ENCODE measurements at places on chromosomes 3 and 15.
A peak's percentile ranks its signal among the peaks of the same experiment; 100 is the strongest.

DNA sequence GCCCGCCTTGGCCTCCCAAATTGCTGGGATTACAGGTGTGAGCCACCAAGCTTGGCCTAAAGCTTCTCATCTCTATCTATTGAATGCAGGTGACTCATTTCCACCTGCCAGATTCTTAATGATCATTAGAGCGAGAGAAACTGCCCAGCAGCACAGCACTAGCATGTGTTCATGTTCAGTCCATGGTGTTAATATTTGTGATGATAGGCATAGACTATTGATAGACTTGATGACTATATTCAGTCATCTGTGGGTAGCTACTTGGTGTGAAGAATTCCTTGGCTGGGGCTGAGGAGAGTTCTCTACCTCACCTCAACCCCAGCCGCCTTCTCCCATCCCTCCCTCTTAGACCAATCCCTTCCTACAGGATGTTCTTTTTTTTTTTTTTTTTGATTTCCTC is 60.0 kb downstream of the ST6GAL1 start:
- no peak for DNase-seq

- DNase-seq: no peak
Observed at GRCh38 chr15:39344662-39345141, 236.2 kb upstream of the THBS1 start.

- DNase-seq: no peak
Observed at GRCh38 chr3:155102329-155102728, 22.2 kb downstream of the MME start.

DNA sequence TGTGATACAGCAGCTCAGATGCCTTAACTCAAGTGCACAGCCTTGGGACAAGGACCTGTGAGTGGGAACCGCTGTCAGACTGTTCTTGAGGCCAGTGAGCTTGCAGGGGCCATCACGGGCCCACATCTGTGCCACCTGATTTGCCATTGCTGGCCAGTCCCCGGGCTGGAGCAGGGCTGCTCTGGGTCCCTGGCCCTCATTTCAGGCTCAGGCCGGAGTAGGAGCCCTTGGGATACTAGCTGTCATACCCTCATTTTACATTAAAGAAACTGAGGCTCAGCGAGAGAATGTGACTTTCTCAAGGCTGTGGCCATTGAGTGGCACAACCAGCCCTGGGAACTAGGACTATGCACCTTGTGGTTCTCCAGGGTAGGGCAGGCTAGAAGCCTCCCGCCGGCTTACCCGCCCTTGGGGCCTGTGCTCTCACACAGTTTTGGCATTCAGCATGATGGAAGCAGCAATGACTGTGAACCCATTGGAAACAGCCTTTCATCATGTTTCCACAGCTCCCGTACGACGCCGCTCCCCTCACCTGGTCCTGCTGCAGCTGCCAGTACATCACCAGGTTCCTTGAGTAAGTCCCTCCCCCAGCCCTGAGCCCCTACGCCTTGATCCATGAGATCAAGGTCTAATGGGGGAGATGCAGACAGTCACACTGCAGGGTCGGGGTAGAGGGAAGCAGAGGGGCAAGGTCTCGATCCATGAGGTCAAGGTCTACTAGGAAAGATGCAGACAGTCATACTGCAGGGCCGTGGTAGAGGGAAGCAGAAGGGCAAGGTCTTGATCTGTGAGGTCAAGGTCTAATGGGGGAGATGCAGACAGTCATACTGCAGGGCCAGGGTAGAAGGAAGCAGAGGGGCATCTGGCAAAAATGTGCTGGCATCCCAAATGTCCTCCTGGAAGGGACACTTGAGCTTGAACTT is 42.2 kb downstream of the GOLGA6L10 start:
- no peak for DNase-seq

DNA sequence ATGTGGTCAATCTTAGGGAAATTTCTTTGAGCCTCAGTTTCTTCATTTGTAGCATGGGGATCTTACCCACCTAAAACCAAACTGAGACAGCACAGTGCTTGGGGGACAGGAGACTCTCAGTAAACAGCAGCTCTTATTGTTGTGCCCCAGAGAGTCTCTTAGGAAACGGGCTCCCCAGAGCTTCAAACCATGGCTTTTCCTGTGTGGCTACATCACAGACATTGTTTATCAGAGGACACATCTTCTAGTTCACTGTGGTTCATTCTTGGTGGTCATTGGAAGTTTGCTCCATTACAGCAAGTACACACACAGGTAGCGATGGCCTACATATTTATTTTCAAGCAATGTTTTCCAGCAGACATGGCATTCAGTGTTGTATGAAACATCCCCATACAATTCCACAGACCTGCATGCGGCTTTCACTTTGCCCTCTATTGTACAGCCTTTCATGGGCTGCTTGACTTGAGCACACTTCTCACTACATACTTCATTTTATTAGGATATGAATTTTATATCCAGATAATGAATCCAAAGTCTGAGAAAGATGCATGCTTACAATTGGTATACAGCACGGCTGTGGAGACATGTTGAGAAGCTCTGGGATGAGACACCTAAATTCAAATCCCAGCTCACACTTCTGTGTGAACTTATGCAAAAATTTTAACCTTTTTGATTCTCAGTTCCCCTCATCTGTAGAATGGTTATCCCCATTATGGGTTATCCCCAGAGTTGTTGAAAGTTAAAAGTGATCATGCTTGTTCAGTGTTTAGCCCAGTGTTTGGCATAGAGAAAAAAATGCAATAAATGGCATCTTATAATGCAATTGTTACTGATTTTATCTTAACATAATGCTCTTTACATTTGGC is 84.8 kb upstream of the ICE2 start:
- no peak for DNase-seq

- DNase-seq: no peak
Observed at GRCh38 chr15:101320501-101321052, 25.5 kb upstream of the SNRPA1 start.

DNA sequence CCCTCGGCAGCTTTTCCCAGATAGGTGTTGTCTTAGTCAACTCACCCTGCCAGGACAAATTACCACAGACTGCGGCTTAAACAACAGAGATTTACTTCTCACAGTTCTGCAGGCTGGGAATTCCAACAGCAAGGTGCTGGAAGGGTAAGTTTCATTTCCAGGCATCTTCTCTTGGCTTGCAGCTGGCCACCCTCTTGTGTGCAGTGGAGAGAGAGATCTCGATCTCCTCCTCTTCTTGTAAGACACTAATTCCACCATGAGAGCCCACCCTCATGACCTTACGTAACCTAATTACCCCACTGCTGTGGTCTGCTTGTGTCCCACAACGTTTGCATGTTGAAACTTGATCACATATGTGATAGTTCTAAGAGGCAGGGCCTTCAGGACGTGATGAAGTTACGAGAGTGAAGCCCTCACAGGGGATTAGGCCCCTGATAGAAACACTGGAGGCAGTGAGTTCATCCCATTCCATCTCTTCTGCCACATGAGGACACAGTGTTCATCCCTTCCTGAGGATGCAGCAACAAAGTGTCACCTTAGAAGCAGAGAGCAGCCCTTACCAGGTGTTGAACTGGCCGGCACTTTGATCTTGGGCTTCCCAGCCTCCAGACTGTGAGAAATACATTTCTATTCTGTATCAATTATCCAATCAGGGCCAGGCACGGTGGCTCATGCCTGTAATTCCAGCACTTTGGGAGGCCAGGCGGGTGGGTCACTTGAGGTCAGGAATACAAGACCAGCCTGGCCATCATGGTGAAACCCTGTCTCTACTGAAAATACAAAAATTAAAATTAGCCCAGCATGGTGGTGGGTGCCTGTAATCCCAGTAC is 247.7 kb downstream of the PLCL2 start:
- no peak for DNase-seq

GRCh38 chr15:67090297-67091070 is 25.1 kb downstream of the SMAD3 start:
- no peak for DNase-seq

- no peak for DNase-seq
Observed at GRCh38 chr3:136186344-136186743, 9.8 kb downstream of the MSL2 start.

DNA sequence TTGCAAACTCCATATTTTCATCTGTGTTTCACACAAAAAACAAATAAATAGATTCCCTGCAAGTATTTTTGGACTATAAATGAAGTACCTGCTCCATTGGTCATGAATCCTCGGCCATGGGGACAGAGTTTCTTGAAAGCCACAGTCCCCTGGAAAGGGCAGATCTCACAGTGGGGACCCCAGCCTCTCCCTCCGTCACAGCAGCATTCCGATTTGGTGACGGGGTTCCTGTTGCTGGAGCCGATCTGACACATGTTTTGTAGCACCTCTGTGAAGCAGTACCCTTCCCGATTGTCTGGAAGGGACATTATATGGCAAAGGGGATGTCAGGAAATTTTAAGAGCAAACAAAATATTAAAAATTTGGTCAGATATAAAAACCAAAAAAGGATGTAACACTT is 96.2 kb downstream of the DUT start:
- DNase-seq: no peak

GRCh38 chr3:52005571-52005986 is 9.9 kb upstream of the RPL29 start:
- DNase-seq: no peak

GRCh38 chr3:141647562-141647915 is 90.6 kb upstream of the RNF7 start:
- no peak for DNase-seq

- no peak for DNase-seq
Observed at GRCh38 chr3:121895121-121895520, 920 bp downstream of the SLC15A2 start.

- DNase-seq: no peak
Observed at GRCh38 chr3:119624002-119624720, 26.5 kb downstream of the PLA1A start.

- no peak for DNase-seq
Observed at GRCh38 chr3:52277972-52278509, 408 bp downstream of the WDR82 start.

- DNase-seq: no peak
Observed at GRCh38 chr3:155846119-155846518, 8.1 kb downstream of the SLC33A1 start.

DNA sequence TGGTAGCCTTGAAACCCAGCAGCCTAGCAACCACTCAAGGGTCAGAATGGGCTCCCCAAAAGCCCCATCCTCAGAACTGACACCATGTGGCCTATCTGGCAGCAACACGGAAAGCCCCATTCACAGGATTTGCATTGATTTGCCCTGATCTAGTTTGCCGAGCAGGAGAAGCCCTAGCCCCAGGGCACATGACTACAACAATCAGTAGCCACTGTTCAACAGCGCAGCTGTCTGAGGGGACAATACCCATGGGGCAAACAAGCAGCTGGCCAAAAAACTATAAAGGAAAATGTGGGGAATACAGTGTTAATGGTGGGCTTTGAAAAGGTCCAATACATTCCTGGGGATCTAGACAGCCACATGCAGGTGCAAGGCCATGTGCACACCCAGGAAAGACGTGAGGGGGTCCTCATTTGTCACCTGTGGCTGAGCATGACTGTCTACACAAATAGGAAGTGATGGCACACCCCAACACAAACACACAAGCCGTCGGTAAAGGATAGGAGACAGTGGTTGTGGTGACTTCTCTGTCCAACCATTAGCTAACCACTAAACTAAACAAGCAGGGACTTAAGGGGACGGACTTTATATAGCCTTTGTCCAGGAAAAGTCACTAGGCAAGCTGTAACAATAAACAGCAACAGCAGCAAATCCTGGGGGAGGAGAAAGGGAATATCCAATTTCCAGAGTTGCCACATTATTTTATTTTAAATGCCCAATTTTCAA is 113.7 kb downstream of the LRIG1 start:
- DNase-seq: no peak

- DNase-seq: no peak
Observed at GRCh38 chr15:25182098-25182478, 227.3 kb downstream of the SNRPN start.

- no peak for DNase-seq
Observed at GRCh38 chr3:70180664-70181063, 131.8 kb downstream of the MDFIC2 start.

GRCh38 chr15:66865622-66866611 is 163.9 kb downstream of the SMAD6 start:
- DNase-seq: peak; percentile 5

- no peak for DNase-seq
Observed at GRCh38 chr15:61106044-61106834, 122.9 kb downstream of the RORA start.

DNA sequence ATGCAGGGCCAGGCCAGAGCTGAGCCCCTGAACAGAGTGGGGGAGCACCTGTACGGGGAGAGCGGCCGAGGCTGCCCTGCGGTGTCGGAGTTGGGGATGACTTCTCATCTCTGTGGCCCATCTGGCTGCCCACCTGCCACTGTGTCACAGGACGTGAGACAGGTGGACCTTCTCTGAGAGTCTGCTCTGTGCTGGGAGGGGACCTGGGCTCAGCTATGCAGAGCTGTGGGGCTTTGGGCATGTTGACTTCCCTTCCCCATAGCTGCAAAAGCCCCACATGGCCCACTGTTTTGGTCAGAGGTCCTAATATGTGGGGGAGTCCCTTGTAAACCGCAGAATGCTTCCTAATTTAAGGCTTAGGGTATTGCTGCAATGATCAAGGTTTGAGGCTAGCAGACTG is 68.0 kb upstream of the TRPM1 start:
- no peak for DNase-seq

DNA sequence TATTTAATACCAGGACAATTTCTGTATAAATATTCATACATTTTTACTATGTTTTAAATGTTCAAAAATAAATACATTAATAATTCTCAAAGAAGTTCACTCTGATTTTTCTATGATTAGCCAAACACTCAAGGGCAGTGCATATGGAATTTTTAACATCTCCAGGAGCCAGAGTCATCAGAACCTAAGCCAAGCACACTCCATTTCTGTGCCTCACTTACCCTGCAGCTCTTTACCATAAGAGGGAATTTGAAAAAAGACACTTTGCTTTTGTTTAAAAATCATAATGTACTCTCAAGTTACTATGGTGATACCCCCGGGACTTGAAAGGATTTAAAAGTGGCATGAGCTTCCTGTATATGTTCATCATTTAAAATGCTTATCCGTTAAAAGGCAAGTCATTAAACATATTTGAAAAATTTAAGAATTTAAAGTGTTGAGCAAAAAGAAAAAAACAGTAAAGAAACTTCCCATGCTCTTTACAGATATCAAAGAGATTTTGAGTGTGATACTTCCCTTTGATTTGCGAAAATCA is 747.4 kb upstream of the NECTIN3 start:
- DNase-seq: no peak
